ENCODE measurements at places on chromosomes 11 and 22.

- no peak for DNase-seq
Observed at GRCh38 chr11:16169541-16169940, 186.8 kb downstream of the SOX6 start.

DNA sequence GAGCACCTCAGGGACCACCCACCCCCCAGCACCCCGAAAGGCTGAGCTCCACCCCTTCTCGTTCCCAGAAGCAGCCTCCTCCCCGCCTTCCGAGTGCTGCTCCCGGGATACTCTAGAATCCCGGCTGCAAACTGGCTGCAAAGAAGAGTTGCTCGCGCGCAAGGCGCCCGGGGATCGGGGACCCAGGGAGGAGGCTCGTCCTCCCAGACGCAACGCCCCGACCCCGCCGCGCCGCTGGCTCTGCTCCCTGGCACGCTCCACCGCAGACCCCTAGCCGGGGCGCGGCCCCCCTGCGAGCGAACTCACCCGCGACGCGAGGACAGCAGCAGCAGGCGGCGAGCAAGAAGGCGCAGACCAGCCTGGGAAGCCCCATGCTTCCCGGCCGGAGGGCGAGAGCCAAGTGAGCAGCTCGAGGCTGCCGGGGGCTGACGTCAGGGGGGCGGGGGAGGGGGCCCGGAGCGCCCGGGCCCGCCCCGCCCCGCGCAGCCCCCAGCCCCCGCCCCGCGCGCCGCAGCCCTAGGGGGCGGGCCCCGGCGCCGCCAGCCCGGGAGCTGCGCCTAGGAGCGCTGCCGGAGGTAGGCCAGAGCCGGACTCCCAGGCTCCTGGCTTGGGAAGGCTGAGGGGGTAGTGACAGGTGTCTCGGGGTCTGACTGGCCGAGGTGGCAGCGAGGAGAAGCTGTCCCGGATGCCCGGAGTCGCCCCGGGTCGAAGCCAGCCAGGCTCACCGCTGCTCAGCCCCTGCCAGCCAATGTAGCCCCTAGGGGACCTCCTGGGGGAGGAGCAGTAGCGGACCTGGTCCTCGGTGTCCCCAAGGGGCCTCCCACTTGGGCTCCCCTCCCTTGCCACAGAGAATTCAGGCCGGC, at the start of gene MCAM:
TSS of gene MCAM (minus strand) at position 402 of the 863 bp plus-strand sequence. CDS start at position 373, 29 bp downstream.
- DNase-seq, result no peak

DNA sequence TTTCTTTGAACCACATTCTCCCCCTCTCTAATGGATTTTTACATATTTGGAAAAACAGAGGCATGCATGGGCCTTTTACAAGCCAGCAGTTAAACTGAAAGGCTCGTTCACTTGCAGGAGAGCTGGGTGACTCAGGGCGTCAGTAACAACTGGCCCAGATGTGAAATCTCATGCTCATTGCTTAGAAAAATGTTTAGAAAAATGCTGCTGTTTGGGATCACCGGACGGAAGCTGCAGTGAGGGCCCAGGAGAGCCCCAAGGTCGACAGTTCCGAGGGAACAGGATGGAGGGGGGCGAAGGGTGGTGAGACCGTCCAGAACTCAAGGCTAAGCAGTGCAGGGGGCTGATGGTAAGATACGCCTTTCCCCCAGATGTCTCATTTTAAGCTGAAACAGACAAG, 41.7 kb upstream of the SMTN start:
- no peak for DNase-seq

- DNase-seq, result no peak
Observed at GRCh38 chr11:111450480-111451320, 61.5 kb downstream of the BTG4 start.

DNA sequence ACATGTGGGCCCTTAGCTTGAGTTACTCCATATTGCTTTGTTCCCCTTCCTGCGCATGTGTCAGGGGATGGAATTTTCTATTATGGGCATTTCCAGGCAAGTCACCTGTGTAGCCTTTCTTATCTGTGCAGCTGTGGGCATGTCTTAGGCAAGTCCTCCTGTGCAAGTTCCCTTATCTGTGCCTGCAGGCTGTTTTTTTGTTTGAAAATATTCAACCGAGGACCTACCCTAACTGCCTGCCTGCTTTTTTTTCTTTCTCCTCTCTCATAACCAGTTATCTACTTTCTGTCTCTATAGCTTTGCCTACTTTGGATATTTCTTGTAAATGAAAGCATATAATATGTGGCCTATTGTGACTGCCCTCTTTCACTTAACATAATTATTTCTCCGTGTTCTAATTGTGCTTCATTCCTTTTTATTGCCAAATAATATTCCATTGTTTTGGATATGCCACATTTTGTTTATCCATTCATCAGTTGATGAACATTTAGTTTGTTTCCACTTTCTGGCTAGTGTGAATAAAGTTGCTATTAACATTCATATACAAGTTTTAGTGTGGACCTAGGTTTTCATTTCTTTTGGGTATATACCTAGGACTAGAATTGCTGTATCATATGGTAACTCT, 83.6 kb upstream of the CADM1 start:
- DNase-seq, result no peak

- no peak for DNase-seq
Observed at GRCh38 chr11:57566905-57567514, 462 bp downstream of the UBE2L6 start.

DNA sequence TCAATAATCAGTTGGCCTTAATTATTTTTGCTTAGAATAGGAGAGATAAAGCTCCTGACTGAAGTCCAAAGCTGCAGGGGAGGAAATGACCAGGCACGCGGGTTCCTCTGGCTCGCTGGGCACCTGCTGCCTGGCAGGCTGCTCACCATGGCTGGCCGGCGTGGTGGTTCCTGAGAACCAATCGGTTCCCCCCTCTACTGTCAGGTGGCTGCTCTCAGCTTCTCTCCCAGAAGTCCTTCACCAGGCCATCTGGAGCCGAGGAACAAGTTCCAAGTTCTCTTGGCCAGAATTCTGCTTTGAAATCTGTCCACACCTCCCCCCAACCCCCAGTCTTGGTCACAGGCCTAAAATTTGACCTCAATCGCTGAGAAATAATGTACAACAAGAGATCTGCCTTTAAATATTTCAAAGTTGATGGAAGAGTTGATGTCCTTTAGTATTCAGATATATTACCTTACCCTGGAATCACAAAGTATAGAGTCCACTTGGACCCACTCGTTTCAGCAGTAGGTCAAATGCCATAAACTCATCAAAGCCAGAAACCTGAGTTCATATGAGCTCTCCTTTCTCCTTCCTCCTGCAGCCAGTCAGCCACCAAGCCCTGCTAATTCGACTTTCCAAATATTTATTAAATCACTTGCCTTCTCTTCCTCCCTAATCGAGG, 25.2 kb downstream of the EXPH5 start:
- no peak for DNase-seq
